ENCODE measurements at places on chromosomes 4 and X.

DNA sequence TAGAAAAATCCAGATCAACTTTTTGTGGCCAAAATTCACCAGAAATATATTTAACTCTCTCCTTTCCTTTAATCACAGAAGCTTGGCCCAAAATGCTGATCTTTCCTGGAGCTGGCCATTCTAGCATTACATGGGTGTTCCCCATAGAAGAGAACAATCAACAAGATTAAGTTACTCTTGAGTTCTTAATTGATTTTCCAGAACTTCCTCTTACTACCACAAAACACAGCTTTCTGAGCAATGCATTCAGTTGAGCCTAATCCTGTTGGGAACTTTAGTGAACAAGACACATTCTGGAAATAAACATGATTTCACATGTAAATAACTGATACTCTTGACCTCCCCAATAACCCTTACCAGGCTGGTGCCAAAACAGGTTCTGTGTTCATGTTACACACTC lies 45.4 kb upstream of the STIM2 start:
- no peak for DNase-seq

DNA sequence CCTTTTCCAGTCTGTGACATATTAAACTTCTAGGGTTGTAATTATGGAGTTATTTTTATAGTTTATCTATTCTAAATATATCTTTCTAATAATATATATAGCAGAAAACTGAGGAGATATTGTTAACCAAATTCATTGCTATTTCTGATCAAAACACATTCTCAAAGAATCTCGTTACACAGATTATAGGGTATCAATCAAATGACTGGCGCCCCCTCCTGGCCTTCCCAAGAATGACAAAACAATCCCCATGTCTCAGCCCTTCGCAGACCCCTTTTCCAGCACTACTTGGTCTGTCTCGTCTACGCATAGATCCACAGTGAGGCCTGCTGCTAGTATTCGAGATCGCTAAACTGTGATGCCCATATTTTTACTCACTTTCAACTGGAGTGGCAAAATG lies 209.3 kb downstream of the GPC3 start:
- no peak for DNase-seq

- no peak for DNase-seq
Observed at GRCh38 chr4:106795326-106795725, 240.8 kb downstream of the DKK2 start.

DNA sequence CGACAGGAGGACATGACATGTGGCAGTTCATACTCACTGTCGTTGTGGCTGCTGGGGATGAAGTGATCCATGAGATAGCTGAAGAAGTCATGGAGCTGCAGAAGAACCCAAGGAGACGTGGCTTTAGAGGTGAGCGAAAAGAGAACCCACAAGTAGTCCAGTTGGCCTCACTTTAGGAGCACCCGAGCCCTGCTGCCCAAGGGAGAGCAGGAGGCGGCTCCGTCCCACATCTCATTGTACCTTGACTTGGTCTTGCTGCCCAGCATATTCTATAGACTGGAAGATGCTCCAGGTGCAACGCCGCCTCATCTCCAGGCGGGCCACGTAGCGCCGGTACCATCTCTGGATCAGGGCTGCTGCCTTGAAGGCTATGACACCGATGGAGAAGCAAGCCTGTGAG lies 10.6 kb downstream of the PPEF2 start:
- no peak for DNase-seq

GRCh38 chr4:183287309-183287659 lies 32.8 kb downstream of the CLDN22 start:
- DNase-seq, result no peak

GRCh38 chrX:17405225-17405969 lies 30.4 kb downstream of the NHS start:
- no peak for DNase-seq

DNA sequence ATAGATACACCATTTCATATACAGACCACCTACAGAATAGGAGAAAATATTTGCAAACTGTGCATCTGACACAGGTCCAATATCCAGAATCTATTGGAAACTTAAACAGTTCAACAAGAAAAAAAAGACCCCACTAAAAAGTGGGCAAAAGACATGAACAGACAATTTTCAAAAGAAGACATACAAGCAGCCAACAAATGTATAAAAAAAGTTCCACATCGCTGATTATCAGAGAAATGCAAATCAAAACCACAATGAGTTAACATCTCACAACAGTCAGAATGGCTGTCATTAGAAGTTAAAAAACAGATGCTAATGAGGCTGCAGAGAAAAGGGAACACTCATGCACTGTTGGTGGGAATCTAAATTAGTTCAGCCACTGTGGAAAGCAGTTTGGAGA lies 36.8 kb downstream of the KIAA0232 start:
- DNase-seq, result no peak

DNA sequence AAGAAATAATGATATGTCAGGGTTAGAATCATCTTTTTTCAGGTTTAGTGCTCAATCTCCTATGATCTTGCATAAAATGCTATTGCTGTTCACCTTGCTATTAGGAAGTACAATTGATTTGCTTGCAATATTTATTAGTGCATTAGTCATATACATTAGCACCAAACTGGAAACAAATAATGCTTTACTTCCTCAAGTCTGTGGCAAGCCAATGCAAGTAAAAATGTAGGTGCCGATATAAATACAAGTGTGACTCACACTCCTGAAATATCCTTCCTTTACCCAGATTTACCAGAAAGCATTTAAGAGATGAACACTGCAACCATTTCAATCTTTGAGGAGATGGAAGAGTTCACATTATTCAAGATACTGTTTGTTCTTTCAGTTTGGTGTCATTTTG lies 1487.7 kb upstream of the ADGRL3 start:
- DNase-seq, result no peak

DNA sequence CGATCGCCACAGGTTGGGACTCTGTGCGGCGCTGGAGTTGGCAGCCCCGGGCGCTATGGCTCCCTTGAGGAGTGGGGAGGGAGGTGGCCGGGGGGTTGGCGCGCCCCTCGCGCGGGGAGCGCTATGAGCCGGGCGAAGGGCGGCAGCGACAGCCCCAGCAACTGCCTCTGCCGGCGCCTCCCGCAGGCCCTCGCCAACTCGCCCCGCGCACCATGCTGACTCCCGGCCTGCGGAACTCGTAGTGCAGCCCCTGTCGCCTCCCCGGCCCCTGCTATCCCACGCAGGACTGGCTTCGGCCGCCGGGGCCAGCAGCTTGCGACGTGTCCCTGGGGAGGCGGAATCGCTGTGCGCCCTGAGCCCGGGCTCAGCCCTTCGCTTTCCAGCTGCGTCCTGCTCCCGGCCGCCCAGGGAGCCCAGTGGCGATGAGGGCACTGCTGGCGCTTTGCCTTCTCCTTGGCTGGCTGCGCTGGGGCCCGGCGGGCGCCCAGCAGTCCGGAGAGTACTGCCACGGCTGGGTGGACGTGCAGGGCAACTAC lies 415 bp downstream of the SHISA3 start:
- no peak for DNase-seq

DNA sequence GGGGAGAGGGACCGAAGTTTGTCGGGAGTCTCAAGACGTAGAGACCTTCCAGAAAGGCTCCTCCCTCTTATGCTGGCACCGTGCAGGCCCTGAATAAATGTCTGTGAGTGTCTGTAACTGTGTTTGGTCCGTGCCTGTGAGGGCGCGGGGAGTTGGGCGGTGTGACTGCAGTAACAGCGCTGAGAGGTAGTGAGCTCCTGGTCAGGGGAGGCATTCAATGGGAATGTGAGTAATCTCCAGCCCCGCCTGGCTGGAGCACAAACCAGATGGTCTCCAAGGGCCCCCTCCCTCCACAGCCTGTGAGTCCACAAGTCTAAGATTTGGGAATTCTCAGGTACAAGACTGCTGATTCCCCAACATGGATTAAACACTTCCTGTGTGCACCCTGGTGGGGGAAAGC lies 100.0 kb downstream of the HMX1 start:
- no peak for DNase-seq

- no peak for DNase-seq
Observed at GRCh38 chr4:107129076-107129475, 93.0 kb upstream of the DKK2 start.

- no peak for DNase-seq
Observed at GRCh38 chr4:24551492-24552289, 32.7 kb downstream of the DHX15 start.

- no peak for DNase-seq
Observed at GRCh38 chrX:71618303-71618721, at the start of gene CXCR3. CXCR3 (minus strand) TSS chrX:71618511; CDS start chrX:71618449, 62 bp downstream.
